ENCODE measurements at places on chromosomes 2 and 18.

GRCh38 chr2:237276716-237277490 lies 137.1 kb downstream of the COL6A3 start:
- no peak for DNase-seq

DNA sequence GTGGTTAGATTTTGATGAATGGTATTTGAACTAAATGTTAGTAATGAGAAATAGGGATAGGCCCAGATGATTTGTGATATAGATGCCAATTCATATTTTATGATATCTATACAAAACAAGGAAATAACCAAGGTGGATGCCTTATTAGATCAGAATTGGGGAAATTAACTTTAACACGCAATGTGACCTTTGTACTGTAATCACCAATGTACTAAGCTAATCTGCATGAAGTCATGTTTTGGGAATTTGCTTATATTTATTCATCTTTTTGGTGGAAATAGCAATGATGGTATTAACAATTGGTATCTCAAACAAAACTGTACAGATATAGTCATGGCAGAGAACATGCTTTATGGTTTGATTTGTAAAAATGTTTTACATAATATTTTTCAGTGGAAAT lies 504.7 kb downstream of the PLCL1 start:
- DNase-seq: no peak

DNA sequence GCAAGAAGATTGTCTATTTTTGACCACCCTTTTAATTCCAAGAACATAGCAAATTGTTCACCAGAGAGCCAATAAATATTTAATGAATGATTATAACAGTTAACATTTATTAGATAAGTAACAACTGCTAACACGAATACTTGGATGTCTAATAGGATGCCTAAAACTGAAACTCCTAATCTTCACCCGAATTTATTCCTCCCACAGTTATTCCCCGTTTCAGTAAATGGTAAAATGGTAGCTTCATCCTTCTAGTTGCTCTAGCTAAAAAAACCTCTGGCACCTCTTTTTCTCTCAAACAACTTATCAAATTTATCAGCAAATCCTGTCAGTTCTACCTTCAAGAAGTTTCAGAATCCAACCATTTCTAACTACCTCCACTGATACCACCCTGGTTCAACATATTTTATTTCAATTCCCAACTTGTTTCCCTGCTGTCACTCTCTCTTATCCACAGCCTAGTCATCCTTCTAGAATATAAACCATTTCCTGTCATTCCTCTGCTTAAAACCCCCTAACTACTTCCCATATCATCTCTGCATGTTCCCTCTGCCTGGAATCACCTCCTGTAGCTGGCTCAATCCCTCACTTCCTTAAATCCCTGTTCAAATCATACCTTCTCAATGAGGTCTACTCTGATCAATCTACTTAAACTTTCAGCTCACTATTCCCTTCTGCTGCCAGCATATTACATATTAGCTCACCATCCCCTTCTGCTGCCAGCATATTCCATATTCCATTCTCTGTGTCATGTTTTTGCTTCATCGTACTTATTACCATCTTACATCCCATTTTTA lies 93.8 kb downstream of the ROCK2 start:
- no peak for DNase-seq

GRCh38 chr18:52377094-52377493 lies 37.1 kb downstream of the DCC start:
- DNase-seq: no peak

- DNase-seq: no peak
Observed at GRCh38 chr2:134155134-134155533, 98.7 kb upstream of the MGAT5 start.

DNA sequence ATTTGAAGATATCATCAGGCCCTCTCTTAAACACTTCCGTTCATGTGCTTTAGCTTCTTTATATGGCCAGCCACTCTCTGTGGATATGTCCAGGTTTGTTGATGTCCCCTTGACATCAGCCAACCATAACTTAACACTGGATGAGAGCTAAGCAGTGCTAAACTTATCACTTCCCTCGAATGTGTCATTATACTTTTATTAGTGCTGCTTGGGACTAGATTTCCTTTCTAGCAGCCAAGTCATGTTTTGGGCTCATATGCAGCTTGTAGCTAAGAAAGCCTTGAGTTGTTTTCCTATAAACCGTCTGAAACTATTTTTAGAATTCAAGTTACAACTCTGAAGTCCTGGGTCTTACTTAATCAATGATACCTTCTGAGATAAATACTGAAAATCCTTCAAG lies 144.8 kb upstream of the TNP1 start:
- no peak for DNase-seq

DNA sequence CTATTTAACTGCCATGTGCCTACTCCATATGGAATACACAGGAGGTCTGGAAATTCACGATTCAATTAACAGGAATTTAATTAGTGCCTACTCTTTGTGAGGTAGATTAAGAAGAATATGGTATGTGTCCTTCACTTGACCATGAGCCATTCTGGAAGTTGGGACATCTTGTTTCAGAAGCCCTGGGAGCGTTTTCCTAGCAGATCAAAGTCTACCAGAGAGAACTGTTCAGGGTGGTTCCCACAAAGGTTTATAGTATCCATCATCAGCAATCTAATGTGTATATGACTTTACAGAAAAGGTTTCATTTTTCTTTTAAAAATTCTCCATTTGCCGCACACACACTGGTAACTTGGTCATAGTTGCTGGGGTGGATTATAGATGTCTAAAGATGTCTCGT lies 159.1 kb downstream of the LRRTM1 start:
- no peak for DNase-seq

GRCh38 chr2:64839844-64840243 lies 149.4 kb upstream of the SLC1A4 start:
- no peak for DNase-seq
